Prostate gland (tissue), 2 donors: ENCODE measurements at places on chromosomes 2 and 18. TPM values are rescaled to one million over a fixed set of nuclear protein-coding genes. Genes with fewer than 3 reads are reported as not detected.

Gene LMAN2L
- total RNA-seq = 26.1 TPM

GRCh38 chr2:152260939-152261338 lies 74.0 kb upstream of the FMNL2 start:
- DNase-seq = no peak

Gene AKAIN1
- total RNA-seq = not detected

Gene CCBE1
- 1.8 TPM for total RNA-seq
